ENCODE measurements at places on chromosomes 13 and 19. TPM values are rescaled to one million over a fixed set of nuclear protein-coding genes. Genes with fewer than 3 reads are reported as not detected.

GRCh38 chr19:1718420-1719291 is 34.6 kb upstream of the ONECUT3 start:
- no peak for DNase-seq

GRCh38 chr13:88345171-88345847 is 674.1 kb downstream of the SLITRK5 start:
- DNase-seq = no peak

DNA sequence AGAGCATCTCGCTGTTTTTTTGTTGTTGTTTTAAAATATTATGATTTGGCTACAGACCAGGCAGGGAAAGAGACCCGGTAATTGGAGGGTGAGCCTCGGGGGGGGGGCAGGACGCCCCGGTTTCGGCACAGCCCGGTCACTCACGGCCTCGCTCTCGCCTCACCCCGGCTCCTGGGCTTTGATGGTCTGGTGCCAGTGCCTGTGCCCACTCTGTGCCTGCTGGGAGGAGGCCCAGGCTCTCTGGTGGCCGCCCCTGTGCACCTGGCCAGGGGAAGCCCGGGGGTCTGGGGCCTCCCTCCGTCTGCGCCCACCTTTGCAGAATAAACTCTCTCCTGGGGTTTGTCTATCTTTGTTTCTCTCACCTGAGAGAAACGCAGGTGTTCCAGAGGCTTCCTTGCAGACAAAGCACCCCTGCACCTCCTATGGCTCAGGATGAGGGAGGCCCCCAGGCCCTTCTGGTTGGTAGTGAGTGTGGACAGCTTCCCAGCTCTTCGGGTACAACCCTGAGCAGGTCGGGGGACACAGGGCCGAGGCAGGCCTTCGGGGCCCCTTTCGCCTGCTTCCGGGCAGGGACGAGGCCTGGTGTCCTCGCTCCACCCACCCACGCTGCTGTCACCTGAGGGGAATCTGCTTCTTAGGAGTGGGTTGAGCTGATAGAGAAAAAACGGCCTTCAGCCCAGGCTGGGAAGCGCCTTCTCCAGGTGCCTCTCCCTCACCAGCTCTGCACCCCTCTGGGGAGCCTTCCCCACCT is 183.3 kb downstream of the KDM4B start:
- DNase-seq = no peak

- DNase-seq = no peak
Observed at GRCh38 chr19:38781058-38781457, 7.7 kb upstream of the LGALS7 start.

The WDR87 gene
- total RNA-seq = not detected

The CD70 gene
- not detected for total RNA-seq

The LRRC63 gene
- 0.83 TPM for total RNA-seq
